Sigmoid colon (tissue), 7 donors: ENCODE measurements at places on chromosomes 12 and 14. TPM values are rescaled to one million over a fixed set of nuclear protein-coding genes. Genes with fewer than 3 reads are reported as not detected.

ARHGEF40 gene
- 26.5 TPM for polyA plus RNA-seq

MYH6 gene
- 1.5 TPM for polyA plus RNA-seq

SLC24A4 gene
- 0.44 TPM for polyA plus RNA-seq

ACSM4 gene
- polyA plus RNA-seq = not detected

KITLG gene
- polyA plus RNA-seq = 15.0 TPM

PKP2 gene
- 39.6 TPM for polyA plus RNA-seq

SERPINA5 gene
- 4.5 TPM for polyA plus RNA-seq

CCDC38 gene
- polyA plus RNA-seq = not detected

EXOC3L4 gene
- 23.8 TPM for polyA plus RNA-seq

BEGAIN gene
- 0.46 TPM for polyA plus RNA-seq

USP44 gene
- 0.60 TPM for polyA plus RNA-seq

ACYP1 gene
- 23.3 TPM for polyA plus RNA-seq

CIROP gene
- not detected for polyA plus RNA-seq

KRT71 gene
- not detected for polyA plus RNA-seq

JPH4 gene
- 0.60 TPM for polyA plus RNA-seq

AQP6 gene
- polyA plus RNA-seq = 0.12 TPM

OGFOD2 gene
- polyA plus RNA-seq = 26.5 TPM

ANO2 gene
- 1.2 TPM for polyA plus RNA-seq

SLC38A2 gene
- polyA plus RNA-seq = 19.2 TPM
